Inflammatory macrophage treated with lipopolysaccharide for 4 hours (primary cell): ENCODE measurements at places on chromosomes 7 and 10.
A peak's percentile ranks its signal among the peaks of the same experiment; 100 is the strongest.

DNA sequence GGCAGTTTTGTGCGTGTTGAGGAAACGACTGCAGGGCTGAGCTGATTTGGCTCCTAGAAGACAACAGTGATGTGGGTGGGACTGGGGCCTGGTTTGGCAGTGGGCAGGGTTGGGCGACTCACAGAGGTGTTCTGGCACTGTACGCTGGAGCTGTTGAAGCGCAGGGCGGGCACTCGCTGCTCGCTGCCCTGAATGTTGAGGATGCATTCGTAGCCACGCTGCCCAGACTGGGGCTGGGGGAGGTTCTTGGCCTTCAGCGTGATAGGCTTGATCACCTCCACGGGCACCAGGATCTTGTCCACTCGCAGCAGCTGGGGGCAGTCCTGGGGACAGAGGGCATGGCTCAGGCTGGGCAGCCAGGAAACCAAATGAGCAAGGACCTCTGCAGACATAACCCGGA is 365.4 kb downstream of the PLXNA4 start:
- no peak for DNase-seq

DNA sequence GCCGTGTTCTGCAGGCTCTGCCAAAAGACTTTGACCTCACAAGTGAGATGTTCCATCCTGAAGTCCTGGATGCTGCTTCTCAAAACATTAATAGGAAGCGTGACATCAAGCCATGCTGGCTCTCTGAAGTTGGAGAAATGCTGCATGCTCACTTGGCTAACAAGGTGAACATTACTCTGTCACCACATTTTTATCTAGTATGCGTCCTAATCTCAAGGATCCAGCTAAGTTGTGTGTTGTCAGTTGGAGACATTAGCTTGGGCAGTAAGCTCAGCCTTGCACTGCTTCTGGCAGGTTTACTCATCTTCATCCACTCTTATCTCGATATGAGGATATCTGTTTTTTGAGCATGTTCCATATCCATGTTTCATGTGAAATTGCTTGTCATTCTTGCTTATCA is 165.2 kb downstream of the SDK1 start:
- DNase-seq: no peak

DNA sequence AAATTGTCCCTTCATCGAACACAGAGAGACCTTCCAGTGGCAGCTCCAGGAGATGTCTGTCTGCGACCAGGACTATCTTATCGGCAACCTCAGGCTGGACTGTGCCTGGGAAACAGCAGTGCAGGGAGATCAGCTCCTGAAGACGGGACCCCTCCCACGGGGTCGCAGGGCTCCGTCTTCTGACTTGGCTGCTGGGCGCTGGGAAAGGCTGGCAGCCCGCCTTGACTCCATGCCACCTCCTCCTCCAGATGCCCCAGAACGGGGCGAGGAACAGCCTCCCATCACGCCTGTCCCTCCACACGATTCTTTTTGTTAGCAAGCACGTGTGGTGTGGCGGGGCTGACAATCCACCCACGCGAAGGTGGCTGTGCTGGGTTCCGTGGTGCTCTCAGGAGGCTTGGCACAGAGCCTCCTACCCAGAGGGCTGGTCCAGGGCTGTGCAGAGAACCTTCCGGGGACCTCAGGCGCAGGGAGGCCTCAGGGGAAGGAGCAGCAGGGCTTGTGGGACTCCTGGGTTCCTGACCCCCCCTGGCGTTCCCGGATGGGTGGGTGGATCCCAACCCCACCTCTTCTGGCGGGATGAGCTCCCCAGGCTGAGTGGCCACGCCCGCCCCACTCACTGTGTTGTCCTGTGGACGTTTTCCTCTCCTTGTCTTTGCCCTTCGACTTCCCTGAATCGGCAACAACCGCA is 47.6 kb upstream of the NKX6-2 start:
- no peak for DNase-seq

DNA sequence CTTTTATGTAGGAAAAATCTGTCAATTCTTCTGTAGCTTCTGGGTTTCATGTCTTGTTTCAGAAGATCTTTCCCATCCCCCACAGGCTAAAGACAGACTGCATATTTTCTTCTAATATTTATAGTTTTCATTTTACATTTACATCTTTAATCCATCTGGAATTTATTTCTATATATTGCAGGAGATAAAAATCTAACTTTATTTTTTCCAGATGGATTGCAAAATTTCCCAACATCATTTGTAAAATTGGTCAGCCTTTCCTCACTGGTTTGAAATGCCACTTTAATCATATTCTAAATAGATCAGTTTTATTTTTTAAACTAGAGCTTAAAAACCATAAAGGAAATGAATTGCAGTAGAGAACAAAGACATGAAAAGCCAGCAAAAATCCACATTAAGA is 46.9 kb downstream of the TMEM26 start:
- no peak for DNase-seq

DNA sequence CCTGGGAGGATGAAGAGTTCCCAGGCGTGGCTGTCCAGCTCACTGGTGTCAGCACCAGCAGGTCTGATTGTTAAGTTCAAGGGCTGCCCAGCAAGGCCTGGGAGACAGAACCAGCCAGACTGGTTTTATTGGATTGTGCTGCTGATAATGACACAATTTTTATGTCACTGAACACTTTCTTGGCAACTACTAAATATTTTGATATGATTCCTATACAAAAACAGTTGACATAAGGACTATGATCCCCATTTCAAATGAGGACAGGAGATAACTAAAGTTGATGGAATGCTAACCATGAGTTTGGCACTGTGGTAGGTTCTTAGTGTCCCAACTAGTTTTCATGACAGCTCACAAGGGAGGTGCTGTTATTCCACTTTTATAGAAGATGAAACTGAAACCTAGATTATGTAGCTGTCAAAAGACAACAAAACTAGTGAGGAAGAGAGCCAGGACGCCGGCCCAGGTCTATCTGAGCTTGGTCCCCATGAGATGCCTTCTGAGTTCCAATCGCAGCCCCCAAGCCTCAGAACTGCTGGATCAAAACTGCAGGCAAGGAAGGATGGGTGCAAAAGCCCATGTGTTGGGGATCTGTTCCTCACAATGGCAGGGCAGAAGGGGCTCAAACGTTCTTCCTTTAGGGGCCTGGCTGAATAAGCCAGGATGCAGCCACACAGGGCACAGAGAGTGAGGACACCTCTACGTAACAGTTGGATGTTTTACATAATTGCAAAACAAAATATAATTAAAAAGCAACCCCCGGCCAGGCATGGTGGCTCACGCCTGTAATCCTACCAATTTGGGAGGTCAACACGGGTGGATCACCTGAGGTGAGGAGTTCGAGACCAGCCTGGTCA is 52.8 kb downstream of the COBL start:
- DNase-seq: no peak

GRCh38 chr7:75663302-75663907 is 75.3 kb downstream of the HIP1 start:
- DNase-seq: no peak

DNA sequence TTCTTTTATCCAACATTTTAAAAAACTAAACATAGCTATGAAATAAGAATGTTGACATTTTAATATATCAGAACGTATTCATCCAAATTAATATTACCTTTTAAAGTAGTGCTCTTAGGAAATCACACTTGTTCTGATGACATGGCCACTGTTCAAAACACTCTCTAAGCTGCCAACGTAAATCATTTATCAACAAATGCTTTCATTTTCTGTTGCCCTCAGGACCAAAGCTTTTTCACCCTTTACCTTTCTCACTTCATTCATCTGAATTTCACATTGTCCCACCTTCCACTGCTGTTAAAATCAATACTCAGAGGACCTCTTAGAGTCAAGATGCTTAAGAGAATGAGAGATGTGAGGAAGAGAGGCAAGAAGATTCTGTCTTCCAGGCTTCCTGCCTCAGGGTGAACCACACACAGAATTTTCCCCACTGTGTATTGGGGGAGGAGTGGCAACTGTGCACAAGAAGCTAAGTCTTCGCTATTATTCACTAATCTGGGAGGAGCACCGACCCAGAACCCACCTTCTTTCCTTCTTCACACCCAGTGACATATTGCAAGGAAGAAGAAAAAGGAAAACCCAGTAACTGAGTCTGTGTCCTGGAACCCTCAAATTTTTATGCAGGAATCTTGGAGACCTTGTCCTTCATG is 21.0 kb downstream of the HIBADH start:
- DNase-seq: no peak

- DNase-seq: no peak
Observed at GRCh38 chr10:97347317-97347716, 12.8 kb upstream of the FRAT2 start.

DNA sequence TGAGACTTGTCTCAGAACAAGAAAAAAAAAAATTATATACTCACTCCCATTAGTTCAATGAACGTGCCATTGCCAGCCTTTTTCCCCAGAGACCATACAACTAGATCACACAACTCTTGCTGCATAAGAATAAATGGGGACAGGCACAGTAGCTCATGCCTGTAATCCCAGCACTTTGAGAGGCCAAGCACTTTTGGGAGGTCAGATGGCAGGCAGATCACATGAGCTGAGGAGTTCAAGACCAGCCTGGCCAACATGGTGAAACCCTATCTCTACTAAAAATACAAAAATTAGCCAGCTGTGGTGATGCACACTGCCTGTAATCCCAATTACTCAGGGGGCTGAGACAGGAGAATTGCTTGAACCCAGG is 13.6 kb downstream of the PDLIM1 start:
- DNase-seq: no peak

GRCh38 chr7:147992698-147993097 is 597.9 kb upstream of the C7orf33 start:
- no peak for DNase-seq

GRCh38 chr10:35855155-35855947 is 213.3 kb upstream of the FZD8 start:
- no peak for DNase-seq

GRCh38 chr10:3813267-3813666 is 28.3 kb upstream of the KLF6 start:
- DNase-seq: no peak

GRCh38 chr7:4742051-4742573 is 33.3 kb upstream of the AP5Z1 start:
- no peak for DNase-seq

DNA sequence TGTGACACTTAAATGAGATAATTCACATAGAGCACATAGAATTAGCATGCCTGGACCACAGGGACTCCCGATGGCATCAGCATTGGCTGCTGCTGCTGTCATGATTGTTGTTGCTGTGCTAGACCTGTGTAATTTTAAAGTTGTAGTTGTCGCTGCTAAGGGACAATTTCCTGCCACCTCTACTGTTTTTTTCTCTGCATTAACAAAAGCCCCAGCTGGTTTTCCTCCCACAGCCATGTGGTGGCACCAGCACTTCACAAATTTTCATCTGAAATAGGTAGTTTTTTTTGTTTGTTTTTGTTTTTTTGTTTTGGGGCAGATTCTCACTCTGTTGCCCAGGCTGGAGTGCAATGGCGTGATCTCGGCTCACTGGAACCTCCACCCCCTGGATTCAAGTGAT is 25.4 kb upstream of the PRXL2A start:
- DNase-seq: peak; percentile 67

DNA sequence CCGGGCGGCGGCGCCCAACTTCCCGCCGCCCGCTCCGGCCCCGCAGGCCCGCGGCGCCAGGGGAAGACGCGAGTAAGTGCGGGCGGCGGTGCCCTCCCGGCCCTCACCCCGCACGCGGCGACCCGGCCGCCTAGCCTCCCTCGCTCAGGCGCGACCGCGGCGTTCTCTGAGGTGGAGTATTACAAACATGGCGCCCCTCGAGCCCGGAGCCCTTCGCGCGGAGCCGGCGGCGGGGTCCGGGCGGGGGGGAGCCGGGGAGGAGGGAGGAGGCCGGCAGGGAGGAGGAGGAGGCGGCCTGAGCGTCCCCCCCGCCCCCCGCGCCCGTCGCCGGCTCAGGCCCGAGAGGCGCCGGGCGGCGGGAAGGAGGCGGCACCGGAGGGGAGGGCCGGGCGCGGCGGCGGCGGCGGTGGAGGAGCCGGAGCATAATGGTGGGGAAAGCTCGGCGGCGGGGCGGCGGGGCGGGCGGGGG is at the start of gene ZMYND11:
Gene ZMYND11 (plus strand): TSS at position 324 of the 469 bp plus-strand sequence. CDS start 44,558 bp downstream, outside the sequence.
- peak; percentile 23 for DNase-seq

DNA sequence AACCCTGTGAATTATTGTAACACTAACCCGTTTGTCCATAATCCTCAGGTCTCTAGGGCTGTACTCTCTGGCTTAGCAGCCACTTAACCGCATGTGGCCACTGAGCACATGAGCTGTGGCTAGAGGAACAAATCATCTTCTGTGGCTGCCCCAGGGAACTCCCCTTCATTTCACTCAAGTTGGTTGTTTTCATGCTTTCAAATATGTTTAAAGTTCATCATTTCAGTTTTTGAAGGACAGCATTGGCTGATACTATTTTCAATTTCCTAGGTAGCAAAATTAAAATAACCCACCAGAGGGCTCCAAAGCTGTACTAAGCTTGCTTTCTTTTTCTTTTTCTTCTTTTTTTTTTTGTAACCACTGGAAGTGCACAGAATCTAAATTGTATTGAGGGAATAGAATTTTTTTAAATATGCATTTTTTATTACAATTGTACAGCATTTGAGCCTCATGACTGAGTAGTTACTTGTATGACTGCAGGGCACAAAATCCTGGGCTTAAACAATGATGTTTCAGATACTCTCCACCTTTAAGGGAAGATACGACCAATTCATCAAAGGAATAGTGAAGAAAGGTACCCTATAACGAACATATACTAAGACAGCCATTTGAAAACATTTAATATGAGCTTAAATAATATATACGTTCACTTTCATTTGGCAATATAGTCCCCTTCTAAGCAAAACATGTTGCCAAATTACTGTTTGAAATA is 38.6 kb downstream of the MRC1 start:
- DNase-seq: peak; percentile 43

DNA sequence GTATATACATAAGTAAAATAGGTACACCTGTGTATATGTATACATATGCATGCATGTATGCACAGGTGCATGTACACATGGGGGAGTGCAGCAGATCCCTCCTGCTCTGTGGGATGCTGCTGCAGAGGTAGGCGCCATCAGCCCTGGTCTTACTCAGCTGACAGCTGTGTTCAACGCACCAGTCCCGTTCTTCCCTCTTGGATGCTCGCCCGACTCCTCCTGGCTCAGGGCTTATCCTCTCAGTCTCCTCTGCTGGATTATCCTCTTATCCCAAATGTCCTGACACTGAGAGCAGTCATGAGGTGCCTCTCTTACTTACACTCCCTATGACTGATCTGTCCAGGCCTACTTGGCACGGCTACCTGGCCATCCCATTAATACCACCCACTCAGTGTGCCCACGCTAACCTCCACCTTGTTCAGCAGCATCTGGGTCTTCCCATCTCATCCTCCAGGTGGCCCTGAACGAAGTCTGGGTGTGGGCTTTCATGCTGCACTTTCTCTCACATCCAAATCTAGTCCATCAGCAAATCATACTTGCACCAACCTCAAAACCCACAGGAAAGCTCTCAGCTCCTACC is 357.1 kb downstream of the TCERG1L start:
- DNase-seq: no peak

DNA sequence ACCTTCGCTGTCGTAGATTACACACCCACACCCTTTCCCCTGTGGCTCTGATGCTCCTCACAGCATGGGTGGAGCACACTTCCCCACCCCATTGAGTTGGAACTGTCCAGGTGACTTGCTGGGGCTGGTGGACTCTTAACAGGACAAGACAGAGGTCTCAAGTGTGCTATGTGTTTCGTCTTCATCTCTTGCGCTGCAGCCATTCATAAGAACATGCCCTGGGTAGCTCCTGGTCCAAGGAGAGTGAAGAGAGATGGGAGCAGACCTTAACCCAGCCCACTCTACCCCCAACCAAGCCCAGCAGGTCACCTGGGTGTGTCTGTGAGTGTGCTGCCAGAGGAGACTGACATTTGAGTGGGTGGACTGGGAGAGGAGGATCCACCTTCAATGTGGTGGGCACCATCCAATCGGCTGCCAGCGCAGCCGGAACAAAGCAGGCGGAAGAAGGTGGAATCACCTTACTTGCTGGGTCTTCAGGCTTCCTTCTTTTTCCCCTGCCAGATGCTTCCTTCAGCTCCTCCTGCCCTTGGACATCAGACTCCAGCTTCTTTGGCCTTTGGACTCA is 112.4 kb downstream of the HTR5A start:
- no peak for DNase-seq

- no peak for DNase-seq
Observed at GRCh38 chr10:71746344-71747037, 26.8 kb downstream of the VSIR start.
